Ovary (tissue), 10 donors: ENCODE measurements at places on chromosomes 7 and 10.

DNA sequence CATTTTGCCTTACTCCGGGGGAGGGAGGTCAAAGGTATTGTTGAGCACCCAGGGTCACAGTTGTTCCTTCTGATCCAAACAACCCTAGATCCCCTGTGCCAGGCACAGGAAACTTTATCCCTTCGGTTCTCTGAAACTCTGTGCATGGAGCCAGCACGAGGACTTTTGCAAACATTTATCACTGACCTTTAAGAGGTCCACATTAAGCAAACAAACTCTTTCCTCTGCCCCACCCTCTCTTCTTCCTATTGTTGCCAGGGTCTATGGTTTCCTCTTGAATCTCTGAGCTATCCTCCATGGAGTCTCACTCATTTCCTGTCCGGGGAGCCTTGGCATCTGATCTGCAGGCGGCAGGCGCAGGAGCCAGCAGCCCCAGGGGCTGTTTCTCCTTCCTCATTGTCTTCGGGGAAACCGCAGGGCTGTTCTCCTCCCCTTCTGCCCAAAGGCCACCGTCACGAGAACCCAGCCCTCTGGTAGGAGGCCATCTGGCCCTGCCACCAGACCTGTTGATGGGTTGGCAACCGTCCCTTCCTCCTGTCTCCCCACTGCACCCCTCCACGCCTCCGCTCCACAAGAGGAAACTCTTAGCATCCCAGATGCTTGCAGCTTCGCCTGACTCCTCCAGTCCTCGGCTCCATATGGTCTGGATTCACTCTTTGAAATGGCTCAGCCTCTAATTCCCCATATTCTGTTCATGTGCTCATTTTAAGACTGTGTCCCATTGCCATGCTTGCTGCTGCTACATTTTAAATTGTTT is 327.3 kb upstream of the NRP1 start:
- H3K4me1 ChIP-seq: peaks cover 4% of the 10 kb centered on the region
- no peaks in the 10 kb centered on the region for H3K36me3 ChIP-seq
- DNase-seq: peak; percentile 32
- no peak overlapping the region for H3K4me3 ChIP-seq

- no peaks in the 10 kb centered on the region for H3K36me3 ChIP-seq
- no peak overlapping the region for H3K4me3 ChIP-seq
- H3K4me1 ChIP-seq: no peaks in the 10 kb centered on the region
Measured at GRCh38 chr10:1115607-1115955, 59.4 kb downstream of the WDR37 start.

DNA sequence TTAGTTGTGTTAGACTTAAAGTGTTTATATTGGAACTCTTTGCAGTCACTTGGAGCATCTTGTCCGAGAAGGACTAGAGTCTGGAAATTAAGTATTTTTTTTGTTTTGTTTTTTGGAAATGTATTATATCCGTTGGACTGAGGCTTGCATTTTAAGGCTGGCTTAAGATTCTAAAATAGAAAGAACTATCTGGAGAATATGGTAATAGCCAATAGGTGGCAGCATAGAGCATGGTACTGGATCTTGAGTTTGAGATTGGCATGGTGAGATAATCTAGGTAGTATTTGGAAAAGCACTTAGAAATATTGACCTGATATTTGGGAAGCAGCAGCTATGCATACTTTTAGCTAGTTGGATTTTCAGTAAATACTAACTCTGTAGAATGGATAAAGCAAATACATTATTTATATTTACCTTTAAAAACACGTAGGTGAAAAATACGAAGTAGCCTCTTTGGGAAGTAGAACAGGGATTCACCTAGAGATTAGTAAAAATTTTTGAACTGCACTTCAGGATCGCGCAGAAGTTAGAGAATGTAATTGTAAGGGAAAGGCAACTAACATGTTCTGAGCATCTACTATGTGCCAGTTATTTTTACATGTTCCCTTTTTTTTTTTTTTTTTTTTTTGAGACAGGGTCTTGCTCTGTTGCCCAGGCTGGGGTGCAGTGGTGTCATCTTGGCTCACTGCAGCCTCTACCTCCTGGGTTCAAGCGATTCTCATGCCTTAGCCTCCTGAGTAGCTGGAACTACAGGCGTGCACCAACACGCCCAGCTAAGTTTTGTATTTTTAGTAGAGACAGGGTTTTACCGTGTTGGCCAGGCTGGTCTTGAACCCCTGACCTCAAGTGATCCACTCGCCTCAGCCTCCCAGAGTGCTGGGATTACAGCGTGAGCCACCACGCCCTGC is 78.6 kb downstream of the LCOR start:
- no peaks in the 10 kb centered on the region for H3K36me3 ChIP-seq
- H3K27me3 ChIP-seq: no peaks in the 10 kb centered on the region
- no peak for DNase-seq
- H3K4me3 ChIP-seq: no peak overlapping the region
- H3K4me1 ChIP-seq: peaks cover 2% of the 10 kb centered on the region

DNA sequence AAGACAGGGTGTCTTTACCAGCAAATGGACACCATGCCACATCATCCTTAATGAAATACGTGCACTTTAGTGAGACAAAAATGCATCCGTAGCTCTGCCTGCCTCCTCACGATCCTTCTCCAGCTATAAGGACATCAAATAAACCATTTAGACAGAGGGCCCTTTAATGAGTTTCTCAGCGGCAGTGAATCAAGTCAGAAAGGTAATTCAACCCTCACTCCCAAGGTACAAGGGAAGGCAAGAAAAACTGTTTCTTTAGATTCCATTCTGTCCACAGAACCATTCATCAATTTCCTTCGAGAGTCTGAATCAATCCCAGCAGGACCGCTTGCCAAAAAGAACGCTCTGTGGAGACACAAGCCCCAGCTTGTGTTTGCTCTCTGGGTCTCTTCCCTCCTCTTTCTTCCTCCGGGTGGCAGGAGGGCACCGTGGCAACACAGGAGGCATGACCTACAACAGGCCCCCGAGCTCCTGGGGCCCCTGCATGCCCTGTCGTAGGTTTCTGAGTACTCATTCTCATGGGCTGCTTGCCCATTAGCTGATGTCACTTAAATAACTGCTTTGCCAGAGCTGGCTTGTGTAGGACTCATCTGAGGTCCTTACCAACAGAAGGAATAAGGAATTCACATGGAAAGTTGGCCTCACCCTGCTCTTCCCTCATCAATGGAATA is 297.8 kb upstream of the PRKCQ start:
- no peak overlapping the region for H3K4me3 ChIP-seq
- H3K27ac ChIP-seq: no peak overlapping the region
- no peaks in the 10 kb centered on the region for H3K27me3 ChIP-seq
- no peaks in the 10 kb centered on the region for H3K36me3 ChIP-seq
- DNase-seq: no peak

- no peak overlapping the region for H3K4me3 ChIP-seq
- H3K4me1 ChIP-seq: no peaks in the 10 kb centered on the region
- H3K36me3 ChIP-seq: no peaks in the 10 kb centered on the region
Measured at GRCh38 chr7:112575864-112576263, 95.1 kb downstream of the LSMEM1 start.

DNA sequence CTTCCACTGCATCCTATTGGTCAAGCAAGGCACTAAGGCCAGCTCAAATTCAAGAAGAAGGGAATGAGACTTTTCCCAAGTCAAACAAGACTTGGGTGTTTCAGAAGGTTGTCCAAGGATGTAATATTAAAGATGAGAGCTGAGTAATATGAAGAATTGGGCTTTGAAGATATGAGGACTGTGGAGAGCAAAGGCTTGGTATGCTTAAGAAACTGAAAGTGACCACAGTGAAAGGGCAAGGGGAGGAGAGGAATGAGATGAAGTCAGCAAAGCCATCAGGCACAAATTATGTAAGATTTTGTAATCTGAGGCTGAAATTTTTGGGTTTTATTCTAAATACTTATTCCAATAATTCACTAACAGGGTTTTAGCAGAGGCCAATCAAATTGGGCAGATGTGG is 38.6 kb upstream of the NPY start:
- no peak for DNase-seq
- no peaks in the 10 kb centered on the region for H3K27me3 ChIP-seq
- no peaks in the 10 kb centered on the region for H3K36me3 ChIP-seq
- no peaks in the 10 kb centered on the region for H3K4me1 ChIP-seq

GRCh38 chr10:71667387-71667752 is 52.2 kb downstream of the C10orf105 start:
- no peak overlapping the region for H3K4me3 ChIP-seq
- no peaks in the 10 kb centered on the region for H3K27me3 ChIP-seq
- H3K4me1 ChIP-seq: no peaks in the 10 kb centered on the region
- H3K36me3 ChIP-seq: no peaks in the 10 kb centered on the region
- H3K27ac ChIP-seq: no peak overlapping the region
- DNase-seq: no peak

- no peak for DNase-seq
- no peak overlapping the region for H3K4me3 ChIP-seq
- H3K36me3 ChIP-seq: no peaks in the 10 kb centered on the region
- peaks cover 7% of the 10 kb centered on the region for H3K4me1 ChIP-seq
- H3K27ac ChIP-seq: no peak overlapping the region
Measured at GRCh38 chr10:34651416-34652195, 163.5 kb downstream of the PARD3 start.

DNA sequence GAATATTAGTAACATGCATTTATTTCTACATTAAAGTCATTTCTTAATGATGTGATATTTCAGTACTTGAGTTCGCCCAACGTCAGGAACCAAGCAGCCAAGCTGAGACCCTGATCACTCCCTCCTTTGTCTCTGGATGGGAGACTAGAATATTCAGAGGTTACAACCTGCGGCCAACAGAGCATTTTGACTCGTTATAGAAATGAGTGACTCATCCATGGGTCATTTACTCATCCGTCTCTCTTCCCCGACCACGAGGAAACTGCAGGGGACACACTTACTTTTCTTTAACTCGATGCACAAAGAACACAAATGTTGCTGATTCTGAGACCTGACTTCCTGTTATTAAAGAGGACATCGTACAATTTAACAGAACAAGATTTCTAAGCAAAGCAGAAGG is 343.3 kb downstream of the FRMD4A start:
- DNase-seq: no peak
- no peaks in the 10 kb centered on the region for H3K27me3 ChIP-seq
- peaks cover 11% of the 10 kb centered on the region for H3K4me1 ChIP-seq
- no peaks in the 10 kb centered on the region for H3K36me3 ChIP-seq
- no peak overlapping the region for H3K27ac ChIP-seq

DNA sequence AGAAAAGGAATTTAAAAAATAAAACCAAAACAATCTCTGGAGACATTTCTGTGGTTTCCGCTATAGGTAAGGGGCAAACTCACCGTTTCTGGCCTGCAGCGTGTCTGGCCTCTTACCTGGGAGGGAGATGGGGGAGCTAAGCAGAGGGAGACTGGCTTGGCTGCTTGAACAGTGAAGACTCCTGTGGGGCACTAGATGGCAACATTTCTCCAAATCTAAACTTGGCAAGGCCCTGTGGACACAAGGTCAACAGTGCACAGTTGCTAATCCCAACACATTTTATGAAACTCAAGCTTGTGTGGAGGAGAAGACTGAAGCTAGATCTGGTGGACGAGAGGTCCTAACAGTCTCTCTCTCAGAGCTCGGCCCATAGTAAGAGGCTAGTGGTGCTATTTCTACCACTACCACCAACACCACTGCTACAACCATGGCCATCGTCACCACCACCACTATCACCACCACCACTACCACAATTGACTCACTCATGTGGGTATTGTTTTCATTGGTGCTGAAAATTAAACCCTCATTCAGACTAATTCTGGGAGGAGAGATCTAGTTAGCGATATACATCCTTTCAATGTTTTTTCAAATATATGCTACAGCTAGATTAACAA is 28.4 kb upstream of the CDHR3 start:
- peak; percentile 54 for DNase-seq
- H3K27ac ChIP-seq: no peak overlapping the region
- no peak overlapping the region for H3K4me3 ChIP-seq
- H3K36me3 ChIP-seq: no peaks in the 10 kb centered on the region

GRCh38 chr7:48637382-48637781 is 287.0 kb upstream of the CDC14C start:
- no peaks in the 10 kb centered on the region for H3K36me3 ChIP-seq
- no peaks in the 10 kb centered on the region for H3K4me1 ChIP-seq
- DNase-seq: no peak
- H3K27me3 ChIP-seq: no peaks in the 10 kb centered on the region
